Keratinocyte (primary cell): ENCODE measurements at places on chromosomes 5 and 9. TPM values are rescaled to one million over a fixed set of nuclear protein-coding genes. Genes with fewer than 3 reads are reported as not detected.

DNA sequence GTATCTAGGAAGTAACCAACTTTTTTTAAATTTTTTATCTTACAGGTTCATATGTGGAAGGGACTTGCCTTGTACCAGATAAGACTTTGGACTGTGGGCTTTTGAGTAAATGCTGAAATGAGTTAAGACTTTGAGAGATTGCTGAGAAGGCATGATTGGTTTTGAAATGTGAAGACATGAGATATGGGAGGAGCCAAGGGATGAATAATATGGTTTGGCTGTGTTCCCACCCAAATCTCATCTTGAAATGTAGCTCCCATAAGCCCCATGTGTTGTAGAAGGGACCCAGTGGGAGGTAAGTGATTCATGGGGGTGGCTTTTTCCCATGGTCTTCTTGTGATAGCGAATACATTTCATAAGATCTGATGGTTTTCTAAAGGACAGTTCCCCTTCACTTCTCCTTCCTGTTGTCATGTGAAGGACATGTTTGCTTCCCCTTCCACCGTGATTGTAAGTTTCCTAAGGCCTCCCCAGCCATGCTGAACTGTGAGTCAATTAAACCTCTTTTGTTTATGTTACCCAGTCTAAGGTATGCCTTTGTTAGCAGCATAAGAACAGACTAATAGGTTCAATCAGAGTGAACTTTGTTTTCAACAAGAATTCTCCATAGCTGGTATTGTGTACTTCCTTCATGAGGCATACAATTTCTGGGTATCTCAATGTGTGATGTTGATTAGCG lies 535.6 kb upstream of the MEF2C start:
- H3K4me1 ChIP-seq = no peaks in the 10 kb centered on the region
- DNase-seq = no peak
- no peaks in the 10 kb centered on the region for H3K27me3 ChIP-seq

DNA sequence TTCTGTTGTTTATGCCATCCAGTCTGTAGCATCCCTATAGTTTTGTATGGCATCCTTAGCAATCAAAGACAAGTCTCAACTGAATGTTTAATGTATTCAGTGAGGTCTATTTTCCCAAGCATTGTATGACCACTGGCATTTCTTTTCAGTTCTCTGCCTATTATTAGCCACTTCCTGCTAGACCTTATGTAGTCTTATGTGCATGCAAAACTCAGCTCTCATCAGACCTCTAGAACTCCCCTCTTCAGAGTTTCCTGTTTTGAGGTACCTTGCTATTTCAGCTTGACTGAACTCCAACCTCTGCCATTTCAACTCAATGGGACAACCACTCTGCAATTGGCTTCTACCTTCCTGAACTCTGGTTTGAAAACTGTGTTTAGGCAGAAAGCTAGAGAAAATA lies 113.2 kb downstream of the SLC25A46 start:
- H3K36me3 ChIP-seq = no peaks in the 10 kb centered on the region
- no peak overlapping the region for H3K27ac ChIP-seq

DNA sequence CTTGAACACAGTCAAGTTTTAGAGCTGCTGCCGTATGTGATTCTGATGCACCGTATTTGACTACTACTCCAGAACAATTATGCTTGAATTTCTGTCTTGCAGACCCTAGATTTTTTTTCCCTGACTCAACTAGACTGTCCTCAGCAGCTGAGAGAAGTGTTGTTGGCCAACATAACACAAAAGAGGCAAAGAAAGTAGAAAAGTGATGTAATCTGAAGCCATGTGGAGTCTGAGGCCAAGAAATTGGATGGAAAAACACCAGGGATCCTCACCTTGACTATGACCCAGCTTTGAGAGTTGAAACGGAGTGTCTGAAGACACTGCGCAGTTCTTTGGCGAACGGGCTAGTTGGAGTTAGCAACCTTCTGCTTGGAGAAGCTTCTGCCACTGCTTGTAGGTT lies 36.3 kb upstream of the FGF1 start:
- no peak overlapping the region for H3K27ac ChIP-seq
- H3K36me3 ChIP-seq = no peaks in the 10 kb centered on the region
- DNase-seq = no peak

DNA sequence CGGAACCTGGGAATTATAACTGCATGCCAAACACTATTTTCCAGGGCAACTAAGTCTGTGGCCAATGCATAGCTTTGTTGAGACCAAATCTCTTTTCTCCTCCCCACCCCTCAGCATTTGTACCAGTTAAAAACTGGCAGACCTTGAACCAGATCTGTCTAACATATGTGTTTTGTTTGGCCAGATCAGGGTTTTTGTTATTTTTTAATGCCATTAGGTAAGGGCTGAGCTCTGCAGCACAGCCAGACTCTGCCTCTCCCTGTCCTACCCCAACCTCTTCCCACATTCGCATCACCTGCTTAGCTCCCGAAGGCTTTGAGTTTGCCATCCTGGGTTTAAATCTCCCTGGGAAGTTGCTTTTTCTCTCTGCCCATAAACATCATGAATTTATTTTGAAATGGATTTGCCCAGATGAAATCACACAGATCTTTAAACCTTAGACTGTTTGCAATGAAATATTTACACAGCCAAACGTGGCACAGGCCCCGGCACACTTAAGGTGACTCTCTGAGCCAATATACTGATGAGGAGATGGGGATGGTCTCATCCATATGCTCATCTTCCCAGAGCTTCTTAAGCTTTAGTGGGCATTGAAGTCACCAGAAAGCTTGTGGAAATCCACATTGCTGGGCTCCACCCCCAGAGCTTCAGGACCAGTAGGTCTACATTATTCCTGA lies 54.0 kb upstream of the ALDH1B1 start:
- no peak overlapping the region for H3K27ac ChIP-seq
- peaks cover 11% of the 10 kb centered on the region for H3K27me3 ChIP-seq
- H3K36me3 ChIP-seq = no peaks in the 10 kb centered on the region
- no peak overlapping the region for H3K4me3 ChIP-seq
- DNase-seq = no peak

DNA sequence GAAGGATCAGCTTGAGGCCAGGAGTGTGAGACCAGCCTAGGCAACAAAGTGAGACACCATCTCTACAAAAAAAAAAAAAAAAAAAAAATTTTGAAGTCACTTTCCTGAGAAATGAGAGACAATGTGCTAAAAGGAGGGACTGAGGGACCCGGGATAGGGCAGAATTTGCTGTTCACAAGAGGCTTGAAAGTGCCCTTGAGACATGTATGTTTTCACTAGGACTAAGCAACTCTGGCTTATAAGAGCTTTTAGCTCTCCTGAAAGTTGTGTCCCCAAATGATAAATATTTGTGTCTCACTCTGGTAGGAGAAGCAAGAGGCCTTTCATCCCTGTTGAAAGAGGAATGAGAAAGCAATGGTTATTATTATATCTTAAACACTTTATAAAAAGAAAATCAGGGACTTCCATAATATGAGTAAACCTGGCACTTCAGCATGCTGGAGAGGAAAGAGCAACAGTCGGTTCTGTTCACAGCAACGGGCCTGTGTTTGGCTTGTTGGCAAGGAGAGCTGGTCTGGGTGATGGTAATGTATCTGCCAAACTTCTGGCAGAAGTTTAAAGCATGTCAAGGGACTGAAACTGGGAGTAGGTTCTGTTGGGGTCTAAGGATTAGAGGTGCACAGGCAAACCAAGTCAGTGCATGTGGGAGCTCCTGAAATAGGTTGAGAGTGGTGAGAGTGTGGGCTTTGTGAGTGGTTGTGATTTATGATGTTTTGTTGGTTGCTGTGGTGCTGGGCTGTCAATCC lies 32.2 kb downstream of the ENTREP1 start:
- DNase-seq = no peak
- H3K36me3 ChIP-seq = no peaks in the 10 kb centered on the region
- H3K4me3 ChIP-seq = no peak overlapping the region
- H3K4me1 ChIP-seq = no peaks in the 10 kb centered on the region

DNA sequence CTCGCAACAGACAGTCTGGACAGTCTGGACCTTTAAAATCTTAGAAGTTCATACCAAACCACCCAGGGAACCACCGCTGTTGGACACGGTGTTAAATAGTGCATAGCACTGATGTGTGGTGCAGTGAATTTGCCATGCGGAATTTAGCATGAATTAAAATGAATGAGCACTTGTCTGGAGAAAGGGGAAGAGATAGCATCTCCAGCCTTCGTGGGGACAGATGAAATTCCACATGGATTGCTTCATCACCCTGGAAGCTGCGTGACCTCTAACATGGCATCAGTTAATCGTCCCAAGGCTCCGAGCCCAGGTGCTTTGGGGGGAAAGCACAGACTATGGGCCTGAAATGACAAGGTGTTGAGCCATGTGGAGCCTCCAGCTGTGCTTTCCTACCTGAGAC lies 91.4 kb downstream of the ADAMTS16 start:
- no peaks in the 10 kb centered on the region for H3K4me1 ChIP-seq
- H3K27ac ChIP-seq = no peak overlapping the region
- no peak for DNase-seq
- no peaks in the 10 kb centered on the region for H3K27me3 ChIP-seq
- no peaks in the 10 kb centered on the region for H3K36me3 ChIP-seq
- no peak overlapping the region for H3K4me3 ChIP-seq

Gene PCDHGA6
- 0.16 to 0.36 TPM (median 0.28 TPM) in 3 replicates for polyA plus RNA-seq

Gene CA9
- 0.89 to 9.5 TPM (median 7.2 TPM) in 3 replicates for polyA plus RNA-seq
